ENCODE measurements at places on chromosomes 6 and 20.
A peak's percentile ranks its signal among the peaks of the same experiment; 100 is the strongest.

DNA sequence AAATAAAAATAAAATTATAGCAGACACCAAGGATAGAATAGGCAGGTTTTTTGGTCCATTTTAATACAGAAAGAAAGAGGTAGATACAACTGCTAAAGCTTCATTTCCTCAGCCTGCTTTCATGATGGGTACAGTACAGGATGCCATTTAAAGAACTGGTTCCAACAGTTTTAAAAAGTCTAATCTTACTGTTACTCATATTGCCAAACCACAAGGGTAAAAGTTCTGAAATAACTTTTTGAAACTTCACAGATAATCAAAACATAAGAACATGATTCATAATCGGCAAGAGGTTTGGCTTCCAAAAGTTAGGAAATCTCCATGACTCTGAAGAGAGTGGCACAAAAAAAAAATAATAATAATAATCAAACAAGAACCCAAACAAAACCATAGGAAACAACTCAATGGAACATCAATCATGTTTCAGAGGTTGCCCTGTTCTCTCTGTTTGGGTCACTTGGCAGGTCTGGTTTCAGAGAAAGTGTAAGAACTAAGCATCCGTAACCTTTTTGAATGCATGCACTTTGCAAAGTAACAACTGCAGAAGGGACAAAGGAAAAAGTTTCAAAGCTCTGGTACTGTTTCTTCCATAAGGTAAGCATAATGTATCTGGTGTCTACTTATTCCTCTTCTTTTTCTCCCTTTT lies 79.7 kb downstream of the SMLR1 start:
- DNase-seq = peak; percentile 2

GRCh38 chr6:144730088-144730645 lies 445.0 kb downstream of the UTRN start:
- DNase-seq = no peak

GRCh38 chr20:50169329-50169823 lies 15.9 kb upstream of the PEDS1 start:
- DNase-seq = peak; percentile 79

DNA sequence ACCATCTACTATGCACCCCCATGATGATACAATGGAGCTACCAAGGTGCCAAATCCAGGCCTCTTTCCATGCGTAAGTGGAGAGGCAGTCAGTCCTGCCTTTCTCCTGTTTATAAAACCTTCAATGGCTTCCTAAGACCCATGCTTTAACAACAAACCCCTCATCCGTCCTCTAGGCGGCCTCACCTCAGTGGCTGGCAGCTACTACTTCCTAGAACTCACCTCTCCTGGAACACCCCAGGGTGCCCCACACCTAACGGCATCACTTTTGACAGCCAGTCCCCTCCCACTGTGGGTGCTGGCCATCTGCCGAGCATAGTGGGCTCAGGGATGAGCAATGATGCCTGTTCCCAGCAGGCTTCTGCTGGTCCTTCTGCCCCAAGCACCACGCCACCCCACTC lies 80.0 kb upstream of the TAB2 start:
- no peak for DNase-seq

DNA sequence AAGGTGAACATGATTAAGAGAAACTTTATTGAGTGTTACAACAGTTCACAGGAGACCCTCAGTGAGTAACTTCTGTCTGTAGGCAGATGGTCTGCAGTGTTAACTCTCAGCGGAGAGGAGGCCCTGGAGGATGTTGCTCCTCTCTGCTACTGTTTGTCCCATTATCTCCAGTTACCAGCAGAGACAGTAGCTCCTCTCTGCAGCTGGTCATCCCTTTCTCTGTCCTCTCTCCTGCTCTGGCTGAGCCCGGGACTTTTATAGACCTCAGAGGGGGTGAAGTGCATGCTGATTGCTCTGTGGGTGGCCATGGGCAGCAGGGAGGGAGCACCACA lies 5.7 kb downstream of the GTSF1L start:
- DNase-seq = no peak

GRCh38 chr6:38528196-38528965 lies 111.3 kb downstream of the BTBD9 start:
- DNase-seq = no peak

- DNase-seq = no peak
Observed at GRCh38 chr6:111423960-111424846, 58.8 kb downstream of the REV3L start.

DNA sequence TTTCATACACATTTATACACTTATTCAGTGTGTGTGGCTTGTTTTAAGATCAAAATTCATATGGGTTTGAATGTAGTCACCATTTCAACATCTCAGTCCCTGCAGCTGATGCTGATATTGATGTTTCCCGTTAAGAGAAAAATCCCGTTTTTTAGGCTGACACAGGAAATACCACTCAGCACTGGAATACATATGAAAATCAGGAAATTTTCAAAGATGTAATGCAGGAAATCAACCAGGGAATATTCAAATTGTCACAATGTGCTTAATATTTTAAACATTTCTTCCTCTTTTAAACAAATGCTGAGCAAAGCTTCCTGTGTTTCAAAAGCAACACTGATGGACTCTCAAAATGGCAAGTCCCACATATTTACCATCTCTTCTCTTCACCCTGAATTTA lies 94.5 kb upstream of the MARCKS start:
- DNase-seq = no peak

GRCh38 chr6:44010411-44011349 lies 116.6 kb downstream of the MRPL14 start:
- peak; percentile 56 for DNase-seq

Measured in RWPE1 (cell line).